ENCODE measurements at places on chromosomes 4 and X. TPM values are rescaled to one million over a fixed set of nuclear protein-coding genes. Genes with fewer than 3 reads are reported as not detected.

The TXK gene
- 63.6 TPM for total RNA-seq

The TACR3 gene
- not detected for total RNA-seq

The PNMA6A gene
- total RNA-seq: 0.10 TPM

The DDIT4L gene
- total RNA-seq: not detected

The TBC1D9 gene
- total RNA-seq: not detected

The IL1RAPL1 gene
- not detected for total RNA-seq

The EIF1AX gene
- total RNA-seq: 92.4 TPM

The NAP1L3 gene
- 0.57 TPM for total RNA-seq

- H3K4me3 ChIP-seq: peak overlapping the region; percentile 38
- DNase-seq: no peak
- H3K27ac ChIP-seq: peak overlapping the region; percentile 57
- H3K36me3 ChIP-seq: peaks cover 10% of the 10 kb centered on the region
- peaks cover 8% of the 10 kb centered on the region for H3K4me1 ChIP-seq
Observed at GRCh38 chr4:8860096-8860891, 11.3 kb downstream of the HMX1 start.

DNA sequence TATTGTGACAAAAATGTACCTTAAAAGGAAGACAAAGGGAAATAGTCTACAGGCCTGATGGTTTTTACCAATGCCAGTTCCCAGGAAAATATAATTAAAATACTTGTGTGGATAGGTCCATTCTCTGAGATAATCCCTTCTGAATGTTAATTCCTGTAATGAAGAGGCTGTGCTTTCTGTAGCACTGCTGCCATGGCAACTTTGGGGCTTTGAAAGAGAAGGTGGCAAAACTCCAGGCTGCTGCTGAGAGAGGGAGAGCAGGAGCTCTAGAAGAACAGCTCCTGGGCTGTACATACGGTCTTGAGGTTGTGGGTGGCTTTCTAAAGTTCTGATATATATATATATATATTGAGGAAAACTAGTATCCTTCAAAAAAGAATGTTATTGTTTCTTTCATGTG is 125.4 kb downstream of the PDLIM5 start:
- no peak for DNase-seq
- no peaks in the 10 kb centered on the region for H3K4me1 ChIP-seq
- no peak overlapping the region for H3K27ac ChIP-seq
- H3K36me3 ChIP-seq: no peaks in the 10 kb centered on the region
- no peak overlapping the region for H3K4me3 ChIP-seq

DNA sequence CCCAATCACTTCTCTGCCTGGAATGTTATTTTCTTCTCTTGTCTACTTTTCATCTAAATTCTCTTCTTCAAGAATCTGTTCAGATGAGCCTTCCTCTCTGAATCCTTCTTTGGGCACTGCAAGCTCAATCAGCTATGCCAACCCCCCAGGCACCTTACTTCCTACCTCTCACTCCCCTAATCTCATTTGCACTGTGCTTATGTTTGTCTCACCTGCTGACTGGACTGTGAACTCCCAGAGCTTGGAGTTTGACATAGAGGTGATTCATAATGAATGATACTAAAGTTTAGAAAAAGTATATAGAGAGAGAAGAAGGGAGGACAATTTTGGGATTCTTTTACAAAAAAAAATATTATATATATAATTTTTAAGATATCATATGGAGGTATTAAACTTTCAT is 36.3 kb downstream of the ANXA10 start:
- peaks cover 3% of the 10 kb centered on the region for H3K27me3 ChIP-seq

- H3K36me3 ChIP-seq: peaks cover 46% of the 10 kb centered on the region
- no peaks in the 10 kb centered on the region for H3K27me3 ChIP-seq
- H3K4me3 ChIP-seq: no peak overlapping the region
- peaks cover 2% of the 10 kb centered on the region for H3K4me1 ChIP-seq
Observed at GRCh38 chrX:51852096-51852495, 41.3 kb upstream of the MAGED1 start.

DNA sequence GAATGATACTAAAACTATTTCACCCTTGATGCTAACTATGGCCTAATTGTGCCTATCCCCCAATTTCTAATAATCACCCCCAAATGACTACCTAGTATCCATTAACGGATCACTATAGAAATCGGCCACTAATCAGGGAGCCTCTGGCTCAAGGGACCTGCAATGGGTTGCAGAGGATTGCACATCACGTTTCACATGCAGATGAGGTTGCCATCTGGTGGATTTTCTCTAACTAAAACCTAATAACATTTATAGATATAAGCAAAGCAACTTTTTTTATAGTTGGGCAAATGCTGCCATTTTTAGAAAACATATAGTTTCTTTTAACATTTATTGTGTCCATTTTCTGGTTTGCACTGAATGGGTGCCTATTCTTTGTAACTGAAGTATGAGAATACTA is 28.3 kb upstream of the ALG13 start:
- H3K27me3 ChIP-seq: no peaks in the 10 kb centered on the region
- H3K4me1 ChIP-seq: no peaks in the 10 kb centered on the region
- H3K27ac ChIP-seq: no peak overlapping the region

GRCh38 chr4:54556051-54556450 is 101.7 kb upstream of the KIT start:
- DNase-seq: no peak
- H3K4me3 ChIP-seq: no peak overlapping the region
- no peaks in the 10 kb centered on the region for H3K4me1 ChIP-seq
- H3K36me3 ChIP-seq: no peaks in the 10 kb centered on the region

GRCh38 chr4:53919535-53919934 is 144.9 kb downstream of the CHIC2 start:
- H3K27me3 ChIP-seq: peaks cover 19% of the 10 kb centered on the region
- H3K4me3 ChIP-seq: no peak overlapping the region
- H3K36me3 ChIP-seq: no peaks in the 10 kb centered on the region
- no peaks in the 10 kb centered on the region for H3K4me1 ChIP-seq

DNA sequence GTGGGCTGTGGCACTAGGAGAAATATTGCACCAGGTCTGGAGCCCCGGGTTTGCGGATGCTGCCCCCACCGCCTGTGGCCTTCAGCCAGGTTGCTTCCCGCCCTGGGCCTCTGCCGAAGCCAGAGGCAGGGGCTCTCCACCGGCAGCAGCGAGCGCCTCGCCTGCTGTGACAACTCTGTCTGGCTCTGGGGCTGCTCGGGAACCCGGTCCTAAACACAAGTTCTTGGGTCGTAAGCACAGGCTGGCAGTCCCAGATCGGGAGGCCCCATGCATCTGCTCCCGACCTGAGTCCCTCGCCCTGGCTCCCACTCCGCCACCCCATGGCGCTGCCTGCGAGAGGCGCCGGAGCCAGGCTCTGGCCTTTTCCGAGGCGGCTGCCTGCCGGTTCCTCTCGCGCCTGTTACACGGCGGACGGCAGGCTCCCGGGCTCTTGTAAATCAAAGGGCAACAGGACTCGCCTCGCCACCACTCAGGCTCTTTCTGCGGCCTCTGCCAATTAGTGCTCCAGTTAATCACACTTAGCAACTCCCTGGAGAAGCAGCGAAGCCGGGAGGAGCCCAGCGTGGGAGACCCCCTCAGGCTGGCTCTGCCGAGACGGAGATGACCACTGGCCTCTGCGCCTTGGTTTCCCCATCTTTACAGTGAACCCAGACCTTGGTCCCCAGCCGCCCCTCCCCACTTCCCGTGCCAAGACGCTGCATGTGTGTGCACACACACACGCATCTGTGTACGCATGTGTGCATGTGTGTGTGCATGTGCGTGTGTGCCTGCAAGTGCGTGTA is 109.2 kb downstream of the DCTD start:
- no peak overlapping the region for H3K27ac ChIP-seq
- DNase-seq: no peak
- peaks cover 2% of the 10 kb centered on the region for H3K36me3 ChIP-seq
- H3K27me3 ChIP-seq: peaks cover 6% of the 10 kb centered on the region
- H3K4me1 ChIP-seq: peaks cover 18% of the 10 kb centered on the region

GRCh38 chr4:14883166-14883565 is 119.1 kb upstream of the CPEB2 start:
- no peak overlapping the region for H3K27ac ChIP-seq
- H3K4me3 ChIP-seq: no peak overlapping the region
- peaks cover 2% of the 10 kb centered on the region for H3K4me1 ChIP-seq
- DNase-seq: no peak

DNA sequence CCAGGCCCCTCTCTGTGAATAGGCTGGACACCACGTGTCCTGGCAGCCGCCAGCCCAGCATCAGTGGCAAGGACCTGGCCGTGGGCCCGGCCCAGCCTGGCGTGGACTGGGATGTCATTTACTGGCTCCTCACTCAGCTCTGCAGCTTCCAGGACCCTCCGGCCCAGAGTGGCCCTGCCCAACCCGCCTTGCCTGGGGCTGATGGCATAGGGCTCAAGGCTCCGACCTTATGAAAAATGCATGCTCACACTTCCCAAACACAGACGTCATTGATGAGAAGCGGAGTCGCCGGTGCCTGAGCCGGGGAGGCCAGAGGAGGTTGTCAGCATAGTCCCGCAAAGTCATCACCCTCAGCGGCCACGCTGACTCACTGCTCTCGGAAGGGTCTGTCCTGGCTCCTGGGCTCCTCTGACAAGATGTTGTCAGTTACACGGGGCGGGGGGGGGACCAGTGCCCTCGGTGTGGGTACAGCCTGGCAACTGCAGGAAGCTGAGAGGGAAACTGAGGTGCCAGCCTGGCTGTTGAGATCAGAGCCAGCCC is 14.3 kb downstream of the CFAP99 start:
- H3K27ac ChIP-seq: no peak overlapping the region
- H3K4me1 ChIP-seq: no peaks in the 10 kb centered on the region
- peaks cover 6% of the 10 kb centered on the region for H3K27me3 ChIP-seq

All from activated CD8-positive, alpha-beta T cell treated with anti-CD3 and anti-CD28 coated beads, Interleukin-2, amount 10 ng/mL, durations not matched to agents 7 days and 5 days (primary cell).